Aorta (tissue), 5 donors: ENCODE measurements at places on chromosomes 3 and 15.

- no peak for DNase-seq
- H3K27me3 ChIP-seq = no peaks in the 10 kb centered on the region
- no peak overlapping the region for H3K4me3 ChIP-seq
- H3K27ac ChIP-seq = no peak overlapping the region
Measured at GRCh38 chr3:32353351-32353750, 38.3 kb upstream of the CMTM7 start.

DNA sequence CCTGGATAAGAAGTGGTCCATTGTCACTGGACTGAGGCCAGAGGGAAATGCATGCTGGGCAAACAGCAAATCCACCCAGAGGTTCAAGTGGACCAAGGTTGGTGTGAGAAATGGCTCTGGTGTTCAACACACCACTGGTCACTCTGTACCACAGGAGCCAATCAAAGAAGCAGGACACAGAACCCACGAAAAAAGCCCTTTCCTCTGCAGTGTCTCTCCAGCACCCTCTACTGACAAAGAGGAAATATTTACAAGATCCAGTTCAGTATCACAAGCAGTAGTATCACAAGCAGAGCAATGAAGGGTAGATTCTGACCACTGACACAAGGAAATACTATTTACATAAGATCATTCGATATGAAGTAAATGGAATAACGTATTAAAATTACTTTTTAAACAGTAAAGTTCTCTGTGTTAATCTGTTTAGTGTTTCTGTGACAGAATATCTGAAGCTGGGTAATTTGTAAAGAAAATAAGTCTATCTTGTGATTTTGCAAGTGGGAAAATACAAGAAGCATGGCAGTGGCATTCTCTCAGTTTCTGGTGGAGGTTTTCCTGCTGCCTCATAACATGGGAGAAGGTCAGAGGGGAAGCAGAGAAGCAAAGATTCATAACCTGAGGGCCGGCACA is 390.7 kb downstream of the EFHB start:
- H3K27me3 ChIP-seq = no peaks in the 10 kb centered on the region
- H3K36me3 ChIP-seq = no peaks in the 10 kb centered on the region
- H3K4me1 ChIP-seq = peaks cover 3% of the 10 kb centered on the region
- H3K4me3 ChIP-seq = no peak overlapping the region
- no peak overlapping the region for H3K27ac ChIP-seq
- DNase-seq = no peak

DNA sequence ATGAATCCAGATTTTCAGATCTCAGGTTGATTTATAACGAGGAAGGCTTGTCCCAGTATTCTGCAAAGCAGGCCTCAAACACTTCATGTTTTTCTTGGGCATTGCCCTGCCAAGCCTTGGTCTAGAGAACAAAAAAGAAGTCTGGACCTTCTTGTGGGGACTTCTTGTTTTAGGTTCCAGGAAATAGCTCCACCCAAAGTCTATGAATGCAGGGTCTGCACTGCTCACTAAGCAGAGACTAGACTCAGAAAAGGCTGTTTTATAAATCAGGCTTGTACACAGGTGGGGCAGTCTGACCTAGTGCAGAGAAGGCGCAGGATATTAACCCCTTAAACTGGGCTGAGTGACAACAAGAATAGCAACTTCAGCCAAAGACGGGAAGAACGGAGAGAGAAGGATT is 44.3 kb downstream of the GLB1 start:
- H3K36me3 ChIP-seq = peaks cover 7% of the 10 kb centered on the region
- H3K27ac ChIP-seq = no peak overlapping the region
- no peak overlapping the region for H3K4me3 ChIP-seq

DNA sequence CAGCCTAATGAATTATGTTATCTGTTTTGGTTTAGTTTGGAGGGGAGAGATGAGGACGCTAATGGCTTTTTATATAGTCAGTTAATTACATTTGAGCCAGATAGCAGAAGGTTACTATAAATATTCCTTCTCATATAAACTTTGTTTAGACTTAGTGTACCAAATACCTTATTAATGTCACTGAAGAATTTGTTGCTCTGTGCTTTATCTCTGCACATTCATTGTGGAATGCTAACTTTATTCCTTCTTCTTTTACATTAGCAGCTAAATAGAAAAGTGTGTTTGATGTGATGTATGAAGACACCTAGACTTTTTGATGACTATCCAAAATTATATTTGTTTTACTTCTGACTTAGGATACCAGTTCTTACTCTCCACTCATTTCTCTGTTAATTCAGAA is 105.2 kb downstream of the EPHA3 start:
- no peaks in the 10 kb centered on the region for H3K36me3 ChIP-seq
- no peak for DNase-seq
- no peak overlapping the region for H3K4me3 ChIP-seq
- H3K27ac ChIP-seq = no peak overlapping the region
- H3K27me3 ChIP-seq = no peaks in the 10 kb centered on the region

GRCh38 chr15:32879980-32880379 is 162.2 kb downstream of the GREM1 start:
- no peaks in the 10 kb centered on the region for H3K27me3 ChIP-seq
- H3K4me1 ChIP-seq = peaks cover 11% of the 10 kb centered on the region
- no peak for DNase-seq

DNA sequence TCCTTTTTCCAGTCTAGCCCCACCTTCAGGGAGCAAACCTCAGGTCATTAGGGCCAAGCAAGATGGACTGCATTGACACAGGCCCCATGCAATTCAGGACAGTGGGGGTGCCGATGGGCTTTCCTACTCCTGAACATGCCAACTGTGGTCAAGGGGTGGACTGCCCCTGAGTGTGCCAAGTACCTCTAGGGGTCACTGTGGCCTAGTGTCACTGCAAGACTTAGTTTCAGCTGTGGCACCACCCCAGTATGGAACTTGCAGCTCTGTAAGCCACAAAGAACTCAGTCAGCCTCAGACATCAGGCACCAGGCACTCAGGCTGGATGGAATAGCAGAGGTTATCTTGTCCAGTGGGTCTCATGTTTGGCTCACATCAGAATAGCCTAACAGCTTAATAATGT is 32.3 kb downstream of the EXOG start:
- no peak overlapping the region for H3K4me3 ChIP-seq
- peaks cover 6% of the 10 kb centered on the region for H3K36me3 ChIP-seq
- no peak for DNase-seq
- no peak overlapping the region for H3K27ac ChIP-seq

- no peaks in the 10 kb centered on the region for H3K36me3 ChIP-seq
- DNase-seq = no peak
- no peaks in the 10 kb centered on the region for H3K4me1 ChIP-seq
- no peak overlapping the region for H3K4me3 ChIP-seq
- H3K27me3 ChIP-seq = no peaks in the 10 kb centered on the region
Measured at GRCh38 chr15:27137127-27137526, 166.1 kb downstream of the GABRG3 start.

DNA sequence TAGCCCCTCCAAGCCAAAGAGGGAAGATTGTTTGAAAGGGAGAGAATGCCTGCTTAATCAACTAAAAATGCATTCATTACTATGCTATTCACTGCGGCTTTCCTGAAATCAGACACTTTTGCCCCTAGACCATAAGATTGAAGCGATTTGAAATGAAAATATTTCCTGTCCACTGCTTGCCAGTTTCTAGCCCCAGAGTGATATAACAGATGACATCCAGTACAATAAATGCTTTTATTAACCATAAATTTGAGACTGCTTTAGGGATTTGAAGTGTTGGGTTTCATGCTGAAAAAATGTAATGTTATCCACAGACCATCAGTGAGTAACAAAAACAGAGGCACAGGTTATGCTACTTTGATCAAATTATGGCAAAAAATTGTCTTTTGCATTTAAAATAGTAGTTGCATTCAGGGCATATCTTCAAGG is 14.1 kb downstream of the IL17RD start:
- DNase-seq = no peak
- no peaks in the 10 kb centered on the region for H3K27me3 ChIP-seq
- no peak overlapping the region for H3K27ac ChIP-seq
- no peaks in the 10 kb centered on the region for H3K36me3 ChIP-seq

- H3K36me3 ChIP-seq = no peaks in the 10 kb centered on the region
- H3K4me1 ChIP-seq = no peaks in the 10 kb centered on the region
- no peak for DNase-seq
Measured at GRCh38 chr15:33888176-33888575, 80.1 kb upstream of the CHRM5 start.

GRCh38 chr3:10926811-10927521 is 65.6 kb upstream of the SLC6A1 start:
- DNase-seq = peak; percentile 60
- H3K27ac ChIP-seq = no peak overlapping the region
- no peak overlapping the region for H3K4me3 ChIP-seq
- H3K4me1 ChIP-seq = no peaks in the 10 kb centered on the region
- no peaks in the 10 kb centered on the region for H3K36me3 ChIP-seq

DNA sequence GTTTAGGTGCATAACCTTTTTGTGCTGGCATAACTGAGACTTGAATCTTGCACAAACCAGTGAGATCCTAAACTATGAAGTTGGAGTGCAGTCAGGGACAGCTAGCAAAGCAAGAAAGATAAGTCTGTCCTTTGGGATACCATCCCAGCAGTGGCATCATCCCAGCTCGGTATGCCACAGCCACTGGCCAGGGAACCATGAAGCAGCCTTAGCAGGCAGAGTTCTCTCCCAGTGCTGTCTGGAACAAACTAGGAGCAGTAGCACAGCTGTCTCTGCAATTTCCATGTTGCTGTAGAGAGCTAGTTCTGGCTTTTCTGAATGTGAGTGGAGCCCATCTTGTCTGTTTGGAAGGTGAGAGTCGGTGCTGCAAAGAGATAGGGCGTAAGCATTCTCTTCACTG is 130.3 kb downstream of the DTWD1 start:
- no peak overlapping the region for H3K27ac ChIP-seq
- DNase-seq = no peak
- no peak overlapping the region for H3K4me3 ChIP-seq
- H3K4me1 ChIP-seq = no peaks in the 10 kb centered on the region
- peaks cover 1% of the 10 kb centered on the region for H3K27me3 ChIP-seq
- H3K36me3 ChIP-seq = no peaks in the 10 kb centered on the region

DNA sequence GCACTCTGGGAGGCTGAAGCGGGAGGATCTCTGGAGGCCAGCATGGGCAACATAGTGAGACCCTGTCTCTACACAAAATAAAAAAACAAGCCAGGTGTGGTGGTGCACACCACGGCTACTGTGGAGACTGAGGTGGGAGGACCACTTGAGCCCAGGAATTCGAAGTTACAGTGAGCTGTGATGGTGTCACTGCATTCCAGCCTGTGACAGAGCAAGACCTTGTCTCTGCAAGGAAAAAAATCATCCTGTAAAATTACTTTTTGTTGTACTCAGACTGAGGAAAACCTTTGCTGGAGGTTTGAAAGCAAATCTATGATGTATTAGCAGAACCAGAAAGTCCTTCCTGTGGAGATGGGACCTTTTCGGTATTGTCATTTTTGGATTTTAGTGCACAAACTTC is 63.3 kb downstream of the ATP1B3 start:
- peak; percentile 10 for DNase-seq
- H3K27me3 ChIP-seq = no peaks in the 10 kb centered on the region
- no peaks in the 10 kb centered on the region for H3K36me3 ChIP-seq
- no peak overlapping the region for H3K4me3 ChIP-seq
- H3K4me1 ChIP-seq = no peaks in the 10 kb centered on the region
- no peak overlapping the region for H3K27ac ChIP-seq

DNA sequence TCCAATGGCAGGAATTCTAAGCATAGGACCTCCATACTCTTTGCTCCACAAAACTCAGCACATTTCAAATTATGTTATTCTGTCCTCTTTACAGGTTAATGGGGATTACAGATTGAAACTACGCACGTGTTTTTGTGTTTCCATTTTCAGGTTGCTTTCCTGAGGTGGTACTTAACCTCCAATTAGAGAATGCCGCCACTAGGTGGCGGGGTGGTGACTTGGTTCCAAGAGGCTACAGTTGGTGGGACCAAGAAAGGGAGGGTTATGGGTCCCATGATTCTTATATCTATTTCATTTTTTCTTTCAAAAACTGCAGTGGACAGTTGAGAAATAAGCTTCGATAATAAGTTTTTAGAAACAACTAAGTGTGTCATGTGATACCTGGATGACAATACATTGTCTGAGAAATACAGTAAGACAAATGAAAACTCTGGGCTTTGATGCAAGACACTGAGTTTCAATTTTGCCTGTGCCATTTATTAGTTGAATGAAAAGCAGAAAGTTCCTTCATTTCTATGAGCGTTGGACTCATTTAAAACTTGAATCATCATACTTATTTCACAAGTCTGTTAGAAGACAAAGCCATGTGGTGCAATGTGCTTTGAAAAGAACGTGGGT is 539.0 kb downstream of the FGF12 start:
- H3K36me3 ChIP-seq = no peaks in the 10 kb centered on the region
- no peaks in the 10 kb centered on the region for H3K4me1 ChIP-seq
- H3K27ac ChIP-seq = no peak overlapping the region
- H3K27me3 ChIP-seq = no peaks in the 10 kb centered on the region
- peak; percentile 81 for DNase-seq

DNA sequence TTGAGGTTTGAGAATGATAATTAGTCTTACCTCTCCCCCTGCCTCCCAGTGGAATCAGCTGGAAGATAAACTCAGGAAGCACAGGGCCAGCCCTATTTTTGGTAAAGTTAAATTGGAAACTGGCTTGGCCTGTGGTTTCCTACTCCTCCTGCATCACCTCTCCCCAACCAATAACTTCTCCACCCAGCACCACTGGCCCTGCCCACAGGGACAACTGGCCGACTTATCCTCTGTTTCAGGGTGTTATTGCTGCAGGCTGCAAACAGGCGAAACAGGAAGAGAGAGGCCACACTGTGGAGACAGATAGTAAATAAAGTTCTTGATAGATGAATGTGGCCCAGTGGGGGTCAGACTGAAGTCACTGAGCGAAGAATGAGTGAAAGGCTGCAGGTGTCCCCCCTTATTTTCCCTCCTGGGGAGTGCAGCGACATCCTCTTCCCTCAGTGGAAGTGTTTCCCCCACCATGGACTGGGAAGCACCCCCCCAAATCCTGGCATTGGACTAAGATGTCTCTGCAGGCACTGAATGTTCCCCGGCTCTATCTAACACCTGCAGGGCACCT is 47.1 kb downstream of the PDIA5 start:
- H3K4me3 ChIP-seq = no peak overlapping the region
- H3K27ac ChIP-seq = no peak overlapping the region
- H3K27me3 ChIP-seq = no peaks in the 10 kb centered on the region
- DNase-seq = peak; percentile 36
- H3K36me3 ChIP-seq = peaks cover 5% of the 10 kb centered on the region

GRCh38 chr3:430186-430585 is 233.6 kb downstream of the CHL1 start:
- no peak overlapping the region for H3K4me3 ChIP-seq
- no peaks in the 10 kb centered on the region for H3K27me3 ChIP-seq
- no peak for DNase-seq
- H3K36me3 ChIP-seq = no peaks in the 10 kb centered on the region

DNA sequence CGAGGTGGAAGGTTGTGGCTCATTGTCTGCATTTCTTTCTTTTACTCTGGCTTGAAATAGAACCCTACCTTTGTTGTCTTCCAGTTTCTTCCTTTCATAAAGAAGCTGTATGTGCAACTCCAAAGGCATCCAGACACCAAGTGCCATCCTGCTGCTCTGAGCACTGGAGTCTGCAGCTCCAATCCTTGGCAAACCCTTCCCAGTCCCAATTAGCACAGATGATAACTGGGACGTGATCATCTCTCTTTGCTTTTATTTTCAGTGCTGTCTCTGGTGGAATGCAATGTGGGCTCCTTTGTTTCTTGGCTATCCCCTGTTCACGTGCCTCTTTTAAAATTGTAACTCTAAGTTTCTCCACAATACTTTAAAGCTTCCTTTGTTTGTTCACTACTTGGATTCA is 140.9 kb downstream of the AQP9 start:
- no peak overlapping the region for H3K4me3 ChIP-seq
- H3K36me3 ChIP-seq = no peaks in the 10 kb centered on the region
- no peaks in the 10 kb centered on the region for H3K27me3 ChIP-seq
- no peak for DNase-seq
- H3K27ac ChIP-seq = no peak overlapping the region

GRCh38 chr3:156360083-156360482 is 194.8 kb downstream of the SSR3 start:
- no peak overlapping the region for H3K27ac ChIP-seq
- H3K4me3 ChIP-seq = no peak overlapping the region
- H3K36me3 ChIP-seq = no peaks in the 10 kb centered on the region
- DNase-seq = no peak
- H3K4me1 ChIP-seq = no peaks in the 10 kb centered on the region
